COR-L47 (cell line): ENCODE measurements at places on chromosomes 4 and X.

DNA sequence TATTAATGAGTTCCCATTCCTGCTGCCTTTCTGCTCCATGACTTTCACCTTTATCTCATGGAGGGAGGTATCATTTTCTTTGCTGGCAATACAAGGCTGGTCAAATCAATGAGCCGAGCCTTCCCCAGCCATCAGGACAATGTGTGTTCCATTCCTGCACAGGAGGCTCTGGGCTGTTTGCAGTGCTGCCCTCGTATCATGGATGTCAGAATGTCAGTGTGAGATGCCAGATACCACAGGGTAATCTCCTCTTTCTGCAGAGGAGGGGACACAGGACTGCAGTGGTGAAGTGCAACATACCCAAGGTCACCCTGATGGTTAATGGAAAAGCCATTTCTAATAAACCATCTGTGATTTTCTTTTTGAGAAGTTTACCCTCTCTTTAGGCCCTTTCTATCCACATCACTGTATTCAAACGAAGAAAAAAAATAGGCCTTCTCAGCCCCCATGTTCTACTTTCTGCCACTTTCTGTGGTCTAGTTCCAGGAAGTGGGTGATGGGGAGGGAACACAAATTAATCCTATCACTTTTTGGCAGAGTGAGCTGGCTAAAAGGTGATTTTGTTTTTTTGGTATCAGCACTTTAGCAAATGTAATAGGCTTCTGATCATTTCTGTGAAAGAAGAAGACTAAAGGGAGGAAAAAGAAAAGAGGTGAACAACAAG is 490.2 kb upstream of the BOD1L1 start:
- DNase-seq, result no peak

GRCh38 chr4:88880501-88881226 is 176.3 kb downstream of the FAM13A start:
- no peak for DNase-seq

DNA sequence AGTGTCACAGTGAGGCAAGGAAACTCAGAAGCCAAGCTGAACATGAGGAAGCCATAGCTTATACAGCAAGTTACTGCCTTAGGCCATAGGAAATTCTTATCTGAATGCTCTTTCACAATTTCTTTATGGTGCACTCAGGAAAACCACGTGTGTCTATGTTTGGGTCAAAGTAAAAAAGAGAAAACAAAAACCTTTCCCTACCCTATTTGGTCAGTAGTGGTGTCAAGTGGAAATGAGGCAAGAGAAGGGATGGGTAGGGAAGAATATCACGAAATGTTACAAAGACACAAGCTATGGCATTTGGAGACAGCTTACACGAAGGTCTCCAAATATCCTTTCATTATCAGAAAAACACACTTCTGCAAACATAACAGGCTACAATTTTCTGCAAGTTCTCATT is 83.4 kb upstream of the INPP4B start:
- no peak for DNase-seq

DNA sequence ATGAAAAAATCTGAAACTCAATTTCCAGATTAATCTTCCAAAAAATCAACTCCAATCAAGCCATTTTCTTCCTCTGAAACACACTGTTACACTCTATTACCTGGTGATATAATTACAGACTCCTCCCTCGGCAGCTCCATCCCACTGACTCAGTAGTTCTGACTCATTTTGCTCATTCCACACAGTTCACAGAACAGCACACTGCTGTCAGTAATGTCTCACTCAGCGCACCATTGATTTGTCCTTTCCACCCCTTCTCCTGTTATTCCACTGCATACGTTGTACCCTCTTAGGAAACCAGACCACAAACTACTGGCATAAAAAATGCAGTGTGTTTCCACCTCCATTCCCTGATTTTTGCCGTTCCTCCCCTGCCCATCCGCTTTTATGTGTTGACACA is 212.7 kb downstream of the SLIT2 start:
- no peak for DNase-seq

DNA sequence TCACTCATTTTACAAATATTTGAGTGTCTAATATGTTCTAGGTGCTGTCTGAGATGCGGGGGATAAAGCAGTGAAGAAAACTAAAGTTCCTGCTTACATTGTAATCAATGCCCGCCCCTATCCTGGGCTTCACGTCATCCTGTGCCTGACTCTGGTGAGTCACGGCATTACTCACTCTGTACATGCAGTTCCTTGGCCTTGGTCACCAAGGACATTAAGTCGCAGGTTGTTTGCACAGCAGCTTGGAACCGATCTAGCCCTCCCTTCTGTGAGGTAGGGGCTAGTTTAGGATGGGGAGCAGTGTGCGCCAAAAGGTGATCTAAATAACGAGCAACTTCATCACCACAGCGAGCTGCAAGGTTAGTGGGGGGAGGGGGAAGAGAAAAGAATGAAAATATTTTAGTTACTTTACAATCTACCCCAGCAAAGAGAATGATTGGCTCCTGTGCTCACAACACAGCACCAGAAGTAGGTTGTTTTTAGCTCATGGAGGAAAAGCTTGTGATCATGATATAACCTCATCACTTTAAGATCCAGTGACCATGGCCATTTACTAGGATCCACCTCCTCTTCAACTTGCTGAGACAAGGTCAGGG is 48.0 kb upstream of the HDAC8 start:
- DNase-seq, result no peak

DNA sequence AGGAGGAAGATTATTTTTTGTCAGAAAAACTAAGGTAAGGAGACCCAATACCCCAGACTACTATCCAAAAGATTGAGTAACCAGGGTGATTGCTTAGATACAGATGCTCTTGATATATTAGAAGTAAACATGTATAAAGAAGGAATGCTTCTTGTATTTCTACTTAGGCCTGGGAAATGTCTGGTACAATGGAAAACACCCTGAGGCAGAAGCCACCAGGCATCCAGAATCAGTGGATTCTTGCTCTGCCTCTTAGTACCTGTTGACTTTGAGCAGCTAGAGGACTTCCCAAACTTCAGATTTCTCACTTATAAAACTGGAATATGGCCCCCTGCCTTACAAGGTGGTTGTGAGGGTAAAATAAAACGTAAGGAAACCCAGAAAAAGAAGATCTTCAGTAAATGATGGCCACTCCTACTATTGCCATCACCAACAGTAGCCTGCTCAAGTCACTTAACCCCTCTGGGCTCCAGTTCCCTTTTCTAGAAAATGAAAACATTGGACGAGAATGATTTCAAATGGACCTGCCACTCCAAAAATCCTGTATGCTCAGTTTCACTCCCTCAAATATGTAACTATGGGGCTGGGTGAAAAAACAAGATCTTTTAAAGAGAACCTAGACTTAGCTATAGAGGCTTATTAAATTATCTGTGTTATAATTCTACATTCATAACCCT is 56.6 kb downstream of the AMELX start:
- no peak for DNase-seq

GRCh38 chr4:24589448-24589847 is 5.1 kb upstream of the DHX15 start:
- no peak for DNase-seq

- no peak for DNase-seq
These were observed 25.7 kb upstream of the XIAP start for GRCh38 chrX:123834116-123834515.

DNA sequence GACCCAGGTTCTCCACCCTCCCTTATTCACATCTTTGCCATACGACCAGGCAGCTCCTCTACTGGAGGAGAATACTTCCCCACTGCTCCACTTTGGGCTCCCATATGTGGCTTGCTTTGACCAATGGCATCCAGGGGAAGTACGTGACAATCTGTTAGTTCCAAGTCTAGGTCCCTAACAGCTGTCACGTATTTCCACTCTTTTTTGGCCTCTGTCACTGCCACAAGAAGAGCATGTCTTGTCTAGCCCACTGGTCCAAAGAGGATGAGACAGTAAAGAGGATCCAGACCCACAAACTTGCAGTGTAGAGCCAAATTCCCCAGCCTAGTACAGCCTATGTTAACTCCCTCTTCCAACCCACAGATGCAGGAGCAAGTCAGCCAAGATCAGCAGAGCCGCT is 49.7 kb upstream of the GATB start:
- DNase-seq, result no peak

DNA sequence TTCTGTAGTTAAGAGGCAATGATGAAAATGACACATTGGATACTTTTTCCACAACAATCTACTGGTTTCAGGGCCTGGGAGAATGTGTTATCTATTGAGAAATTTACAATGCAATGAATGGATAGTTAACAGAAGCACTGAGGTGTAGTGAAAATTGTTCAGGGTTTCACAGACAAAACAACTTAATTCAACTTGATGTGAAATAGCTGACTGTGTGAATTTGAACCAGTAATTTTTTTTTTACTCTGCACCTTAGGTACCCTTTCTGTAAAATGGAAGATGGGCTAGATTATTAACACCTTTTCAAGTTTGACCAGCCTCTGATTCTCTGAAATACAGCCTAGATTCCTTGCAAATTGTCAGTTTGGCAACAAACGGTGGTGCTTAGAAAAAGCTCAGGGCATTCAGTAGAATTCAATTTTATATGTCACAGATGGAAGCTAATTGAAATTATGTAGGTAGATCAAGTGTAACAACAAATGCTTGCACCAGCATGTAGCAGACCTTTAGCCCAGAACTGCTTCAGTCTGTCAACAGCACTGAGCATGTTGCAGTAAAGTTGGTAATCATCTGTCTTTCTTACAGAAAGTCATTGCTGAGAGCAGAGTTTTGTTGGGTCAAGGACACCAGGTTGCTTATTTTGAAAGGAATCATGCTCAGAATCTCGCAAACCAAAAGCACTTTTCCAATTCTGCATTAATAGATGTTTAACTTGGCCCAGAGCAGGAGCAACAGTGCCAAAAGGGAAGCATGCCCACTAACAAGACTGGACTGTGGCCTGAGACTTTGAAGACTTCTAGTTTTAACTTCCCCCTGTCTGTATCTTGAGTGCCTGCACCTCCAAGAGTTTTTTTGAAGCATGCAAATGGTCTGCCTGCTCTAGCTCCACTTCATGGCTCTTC is 526.6 kb downstream of the PACRGL start:
- no peak for DNase-seq

- DNase-seq, result no peak
These were observed 20.7 kb upstream of the IL13RA1 start for GRCh38 chrX:118706681-118707080.

- no peak for DNase-seq
These were observed 146.1 kb downstream of the SHOX start for GRCh38 chrX:776529-777230.

GRCh38 chr4:12924253-12924652 is 559.9 kb downstream of the RAB28 start:
- peak; percentile 7 for DNase-seq

DNA sequence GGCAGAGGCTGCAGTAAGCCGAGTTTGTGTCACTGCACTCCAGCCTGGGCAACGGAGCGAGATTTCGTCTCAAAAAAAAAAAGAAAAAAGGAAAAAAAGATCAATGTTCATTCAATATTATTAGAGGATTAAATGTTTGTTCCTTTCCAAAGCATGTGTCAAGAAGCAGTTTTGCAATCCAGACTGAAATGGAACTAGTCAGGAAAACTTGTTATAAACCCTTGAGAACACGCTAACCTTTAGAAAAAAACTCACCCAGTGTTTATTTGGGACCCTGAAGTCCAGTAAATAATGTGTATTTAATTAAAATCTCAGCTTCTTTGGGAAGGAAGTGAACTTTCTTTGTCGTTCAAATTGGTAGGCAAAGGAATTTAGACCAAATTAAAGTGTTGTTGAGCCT is 16.4 kb upstream of the PRSS12 start:
- DNase-seq, result no peak

- peak; percentile 85 for DNase-seq
These were observed at the start of gene SUV39H1 for GRCh38 chrX:48696301-48696908. Gene SUV39H1, plus strand, starts transcription at chrX:48696734. Its CDS starts 51 bp downstream, at chrX:48696785.

- no peak for DNase-seq
These were observed 276.0 kb upstream of the TET2 start for GRCh38 chr4:104870495-104871233.

GRCh38 chrX:130299279-130300009 is 30.7 kb upstream of the ZNF280C start:
- peak; percentile 45 for DNase-seq

GRCh38 chrX:106177106-106177981 is 9.2 kb downstream of the PWWP3B start:
- no peak for DNase-seq

DNA sequence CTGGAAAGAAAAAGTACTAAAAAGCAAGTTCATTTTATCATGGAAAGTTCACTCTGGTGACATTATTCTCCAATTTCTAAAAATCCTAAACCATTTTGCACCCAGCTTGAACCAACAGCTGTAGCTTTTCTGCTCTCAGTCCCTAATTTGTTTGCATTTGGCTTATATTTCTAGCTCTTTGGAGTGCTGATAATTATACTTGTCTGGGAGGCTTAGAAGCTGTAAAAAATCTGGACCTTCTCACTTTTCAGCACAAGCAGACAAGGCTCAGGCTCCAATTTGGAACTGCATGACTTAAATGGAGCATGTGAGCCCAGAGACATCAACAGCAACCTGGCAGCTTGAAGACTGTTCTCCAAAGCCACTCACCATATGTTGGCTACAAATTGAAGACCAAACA is 170.9 kb upstream of the PCDH18 start:
- DNase-seq, result peak; percentile 48

DNA sequence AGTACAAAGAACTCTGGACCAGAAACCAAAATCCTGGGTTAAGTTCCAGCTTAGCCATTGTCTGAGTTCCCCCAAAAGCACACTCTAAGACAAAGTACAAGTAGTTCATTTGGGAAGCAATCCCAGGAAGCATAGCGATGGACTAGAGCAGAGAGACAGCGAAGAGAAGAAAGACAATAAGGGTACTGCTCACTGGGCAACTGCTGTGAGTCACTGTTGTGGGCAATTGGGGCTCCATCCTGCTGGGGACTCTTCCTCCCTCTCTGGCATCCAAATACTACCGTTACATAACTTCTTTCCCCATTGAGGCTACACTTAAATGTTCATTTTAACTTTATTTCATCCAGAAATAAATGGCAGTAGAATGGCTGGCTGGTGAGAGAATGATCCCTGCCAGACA is 14.1 kb downstream of the SRPX start:
- DNase-seq, result no peak

GRCh38 chr4:25795566-25796454 is 67.0 kb downstream of the SEL1L3 start:
- no peak for DNase-seq

- no peak for DNase-seq
These were observed 294.9 kb upstream of the ZCCHC13 start for GRCh38 chrX:74009041-74009440.

GRCh38 chr4:133960975-133961374 is 240.6 kb downstream of the PABPC4L start:
- DNase-seq, result no peak

GRCh38 chr4:11565899-11566298 is 137.2 kb upstream of the HS3ST1 start:
- DNase-seq, result no peak

DNA sequence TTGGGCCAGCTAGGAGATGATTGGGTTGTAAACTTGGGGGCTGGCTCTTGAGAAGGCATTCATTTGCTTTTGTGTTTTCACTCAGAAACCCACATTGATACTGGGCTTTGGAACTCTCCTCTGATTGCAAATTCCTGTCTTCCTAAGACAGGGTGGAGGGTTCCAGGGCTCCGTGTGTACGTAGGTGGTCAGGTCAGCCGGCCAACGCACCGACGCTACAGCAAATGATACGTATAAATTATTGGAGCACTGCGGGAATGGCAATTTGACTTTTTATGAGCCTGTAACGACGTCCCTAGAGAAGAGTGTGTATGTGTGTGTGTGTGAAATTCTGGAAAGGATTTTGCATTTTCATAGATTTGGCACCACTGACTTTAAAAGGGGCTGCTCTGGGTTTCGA is 236.9 kb downstream of the SHOX start:
- DNase-seq, result no peak

- DNase-seq, result no peak
These were observed 594.1 kb downstream of the GLUD2 start for GRCh38 chrX:121641560-121641959.
